ENCODE measurements at places on chromosomes 13 and 19.

DNA sequence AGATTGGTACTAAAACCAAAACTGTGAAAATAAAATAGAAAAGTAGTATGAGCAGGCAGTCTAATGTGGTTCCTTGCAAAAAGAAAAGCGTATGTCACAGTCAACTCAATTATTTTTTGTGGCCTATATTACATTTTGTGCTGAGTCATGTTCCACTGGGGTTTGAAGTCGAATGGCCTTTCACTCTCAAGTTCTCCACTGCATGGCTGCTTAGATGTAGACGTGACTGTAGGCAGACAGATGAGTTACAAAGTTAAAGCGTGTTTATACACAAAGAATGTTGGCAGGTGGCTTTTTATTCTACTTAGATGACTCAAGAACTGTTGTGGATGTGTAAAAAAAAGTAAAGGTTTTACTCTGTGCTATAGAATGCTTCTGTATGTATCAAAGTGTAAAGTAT lies 133.9 kb downstream of the SLITRK6 start:
- DNase-seq: peak; percentile 35

GRCh38 chr19:37551129-37551993 lies 43.2 kb downstream of the ZNF571 start:
- DNase-seq: peak; percentile 34

DNA sequence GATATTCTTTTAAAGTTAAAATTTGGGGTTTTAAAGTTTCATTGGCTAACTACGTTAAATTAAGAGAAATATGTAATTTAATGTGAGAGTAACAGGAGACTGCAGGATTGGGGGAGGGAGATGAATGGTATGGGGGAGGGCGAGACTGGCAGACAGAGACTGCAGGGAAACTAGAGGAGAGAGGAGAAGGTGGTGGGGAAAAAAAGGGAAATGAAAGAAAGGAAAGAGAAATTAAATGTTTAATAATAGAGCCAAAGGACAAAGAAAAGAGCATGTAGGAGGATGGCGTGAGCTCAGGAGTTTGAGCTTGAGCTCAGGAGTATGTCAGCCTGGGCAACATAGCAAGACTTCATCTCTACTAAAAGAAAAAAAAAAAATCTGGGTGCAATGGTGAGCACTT lies 115.9 kb downstream of the RFC3 start:
- DNase-seq: peak; percentile 1

DNA sequence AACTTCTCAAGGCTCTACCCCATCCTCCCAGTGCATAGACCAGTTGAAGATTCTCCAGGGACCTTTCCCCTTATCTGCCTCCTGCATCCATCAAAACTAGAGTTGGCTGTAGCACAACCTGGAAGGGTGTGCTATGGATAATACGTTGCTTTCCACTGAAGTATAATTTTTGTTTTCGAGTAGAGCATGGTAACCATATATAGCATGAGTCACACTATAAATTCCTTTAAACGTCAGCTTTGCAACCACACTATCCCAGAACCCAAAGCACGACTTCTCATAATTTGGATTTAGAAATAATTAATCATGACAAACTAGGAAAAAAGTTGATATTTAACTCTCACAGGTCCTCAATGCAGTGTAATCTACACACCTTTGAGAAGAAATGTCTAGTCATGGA lies 138.3 kb upstream of the NBEA start:
- DNase-seq: no peak

DNA sequence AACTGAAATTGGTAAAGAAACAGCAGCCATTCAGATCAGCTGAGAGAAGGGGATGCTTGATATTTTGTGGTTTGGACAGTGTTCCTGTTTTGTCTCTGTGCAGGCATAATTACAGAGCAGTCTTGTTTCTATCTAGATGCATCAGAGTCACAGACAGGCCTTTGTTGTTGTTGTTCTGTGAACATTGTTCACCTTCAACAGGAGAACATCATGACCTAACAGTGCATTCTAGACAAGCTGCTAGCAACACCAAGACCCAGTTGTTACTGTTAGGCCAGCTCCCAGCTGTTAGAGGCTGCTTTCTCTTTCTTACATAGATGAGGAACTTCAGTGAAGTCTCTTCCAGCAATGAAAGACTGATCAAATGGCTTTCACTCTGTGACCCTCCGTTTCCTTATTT lies 8.5 kb upstream of the LSR start:
- DNase-seq: peak; percentile 79

- DNase-seq: no peak
Measured at GRCh38 chr13:25982907-25983306, 68.9 kb downstream of the SHISA2 start.

GRCh38 chr13:42729857-42730402 lies 51.5 kb upstream of the FAM216B start:
- no peak for DNase-seq

DNA sequence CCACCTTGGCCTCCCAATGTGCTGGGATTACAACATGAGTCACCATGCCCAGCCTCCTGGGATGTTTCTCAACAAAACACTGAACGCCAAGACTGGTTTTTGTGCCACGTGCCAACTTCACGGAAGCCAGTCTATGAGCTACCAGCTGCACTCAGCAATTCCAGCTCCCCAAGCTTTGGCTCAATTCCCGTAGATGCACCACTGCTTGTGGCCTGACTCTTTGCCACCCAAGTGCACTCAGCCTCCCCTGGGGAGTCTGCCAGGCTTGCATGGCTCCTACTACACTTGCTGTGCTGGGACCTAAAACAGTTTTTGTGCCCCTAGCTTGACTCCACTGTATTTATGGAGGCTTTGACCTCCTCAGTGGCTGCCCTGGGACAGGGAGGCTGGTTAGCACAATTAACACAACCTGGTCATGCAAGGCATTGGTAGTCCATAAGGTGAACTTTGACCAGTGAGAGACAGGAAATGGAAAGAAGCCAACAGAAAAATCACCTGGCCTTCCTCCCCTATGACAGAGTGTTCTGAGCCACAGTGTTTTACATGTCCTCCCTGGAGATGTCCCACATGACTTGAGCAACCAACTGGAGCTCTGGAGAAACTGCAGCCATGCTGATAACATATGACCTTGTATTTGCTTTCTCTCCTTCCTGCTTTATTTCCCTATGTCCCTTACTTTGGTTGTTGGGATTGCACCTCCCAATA lies 1173.1 kb downstream of the UQCRFS1 start:
- no peak for DNase-seq

DNA sequence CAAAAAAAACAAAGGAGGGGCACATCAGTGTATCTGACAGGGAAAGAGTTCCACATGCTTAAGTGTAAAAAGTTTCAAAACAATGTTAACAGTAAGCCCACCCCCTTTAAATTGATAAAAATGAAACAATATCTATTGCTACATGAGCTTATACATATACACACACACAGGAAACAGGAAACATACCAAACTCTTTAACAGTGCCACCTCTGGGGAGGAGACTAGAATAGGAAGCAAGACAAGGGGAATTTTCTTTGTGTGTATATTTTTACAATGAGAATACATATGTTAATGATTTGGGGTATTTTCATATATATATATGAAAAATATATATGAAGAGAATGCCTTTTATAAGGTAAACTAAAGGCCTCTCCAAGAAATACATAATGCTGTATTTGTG lies 44.7 kb downstream of the TPT1 start:
- no peak for DNase-seq

DNA sequence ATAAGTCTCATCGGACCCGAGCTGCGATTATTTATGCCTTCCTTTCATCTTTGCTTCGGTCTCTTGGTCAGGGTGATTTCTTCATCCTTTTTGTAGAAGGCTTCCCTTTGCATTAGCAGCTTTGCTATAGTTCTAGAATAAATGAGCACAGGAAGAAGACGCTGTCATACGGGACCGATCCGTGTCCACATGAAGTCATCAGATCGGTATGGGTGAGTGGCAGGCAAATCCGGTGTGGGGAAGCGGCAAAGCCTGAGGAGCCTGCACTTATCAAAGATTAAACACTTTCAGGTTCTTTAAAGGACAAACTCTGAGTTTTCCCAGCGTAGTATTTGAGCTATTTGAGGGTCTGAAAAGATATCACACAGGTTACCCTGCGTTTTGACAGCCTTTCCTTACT lies 119.3 kb downstream of the IRS2 start:
- no peak for DNase-seq

DNA sequence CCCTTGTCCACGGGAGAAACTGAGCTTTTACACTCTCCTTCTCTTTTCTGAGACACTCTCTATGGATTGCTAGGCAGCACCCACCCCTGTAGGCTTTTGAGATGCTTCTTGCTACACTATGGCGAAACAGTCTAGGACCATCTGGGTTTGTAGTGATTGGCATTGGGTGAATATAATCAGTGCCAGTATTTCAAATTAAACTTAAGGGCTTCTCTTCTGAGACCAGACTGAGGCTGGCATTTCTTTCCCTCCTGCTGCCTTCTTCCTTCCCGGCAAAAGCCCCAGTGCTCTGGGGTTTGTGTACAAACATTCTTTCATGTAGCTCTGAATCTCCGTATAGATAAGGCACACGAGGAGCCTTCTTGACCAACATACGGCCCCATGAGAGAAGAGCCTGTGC lies 276.7 kb downstream of the SLC7A1 start:
- DNase-seq: no peak

- DNase-seq: peak; percentile 46
Measured at GRCh38 chr19:37997911-37998344, 90.9 kb downstream of the SIPA1L3 start.

- peak; percentile 52 for DNase-seq
Measured at GRCh38 chr19:30086916-30087315, 144.9 kb downstream of the URI1 start.

- DNase-seq: no peak
Measured at GRCh38 chr13:34294483-34295129, 476.7 kb downstream of the RFC3 start.

DNA sequence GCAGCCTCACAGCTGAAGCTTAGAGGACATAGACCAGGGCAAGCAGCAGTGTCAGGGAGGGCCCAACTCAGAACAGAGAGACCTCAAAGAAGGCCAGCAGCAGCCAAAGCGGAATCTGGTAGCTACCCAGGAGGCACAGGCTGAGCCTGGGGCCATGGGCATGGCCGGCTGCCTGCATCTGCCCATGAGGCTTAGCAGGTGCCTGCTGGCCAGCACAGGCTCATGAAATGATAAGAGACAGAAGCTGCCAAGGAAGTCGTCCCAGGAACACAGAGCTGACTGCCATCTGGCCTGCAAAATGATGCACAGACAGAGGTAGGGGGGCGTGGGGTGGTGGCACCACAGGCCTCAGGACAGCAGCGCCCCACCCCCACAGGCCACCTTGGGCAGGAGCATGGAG lies 29.2 kb downstream of the TUBA3C start:
- no peak for DNase-seq

DNA sequence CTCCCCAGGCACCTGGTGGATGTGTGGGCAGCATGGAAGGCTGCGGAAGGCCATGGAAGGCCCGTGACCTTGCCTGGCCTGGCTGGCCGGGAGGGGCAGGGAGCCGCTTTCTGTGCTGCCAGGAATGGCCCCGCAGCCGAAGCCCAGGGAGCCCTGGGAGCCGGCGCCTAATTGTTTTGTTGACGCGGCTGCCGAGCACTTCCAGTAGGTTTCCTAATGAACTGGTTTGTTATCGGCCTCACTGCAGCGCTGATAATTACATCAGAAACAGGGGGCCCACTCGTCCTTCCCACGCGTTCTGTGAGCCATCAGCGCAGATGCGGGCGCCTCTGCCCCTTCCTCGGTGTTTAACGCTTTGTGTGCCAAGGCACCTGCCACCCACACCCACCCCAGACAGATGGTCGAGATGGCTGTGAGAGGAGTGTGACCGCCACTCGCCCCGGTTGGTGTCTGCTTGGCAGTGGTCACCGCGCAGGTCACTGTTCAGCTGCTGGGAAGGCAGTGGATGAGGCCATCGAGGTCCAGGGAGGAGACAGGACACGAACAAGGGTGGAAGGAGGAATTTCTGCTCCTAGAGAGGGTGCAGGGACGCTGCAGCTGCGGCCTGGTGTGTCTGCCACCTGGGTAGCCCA lies 124.5 kb downstream of the KDM4B start:
- DNase-seq: no peak

- no peak for DNase-seq
Measured at GRCh38 chr13:30963791-30964190, 31.3 kb downstream of the TEX26 start.

GRCh38 chr19:54475706-54476105 lies 2.6 kb upstream of the CDC42EP5 start:
- DNase-seq: no peak

DNA sequence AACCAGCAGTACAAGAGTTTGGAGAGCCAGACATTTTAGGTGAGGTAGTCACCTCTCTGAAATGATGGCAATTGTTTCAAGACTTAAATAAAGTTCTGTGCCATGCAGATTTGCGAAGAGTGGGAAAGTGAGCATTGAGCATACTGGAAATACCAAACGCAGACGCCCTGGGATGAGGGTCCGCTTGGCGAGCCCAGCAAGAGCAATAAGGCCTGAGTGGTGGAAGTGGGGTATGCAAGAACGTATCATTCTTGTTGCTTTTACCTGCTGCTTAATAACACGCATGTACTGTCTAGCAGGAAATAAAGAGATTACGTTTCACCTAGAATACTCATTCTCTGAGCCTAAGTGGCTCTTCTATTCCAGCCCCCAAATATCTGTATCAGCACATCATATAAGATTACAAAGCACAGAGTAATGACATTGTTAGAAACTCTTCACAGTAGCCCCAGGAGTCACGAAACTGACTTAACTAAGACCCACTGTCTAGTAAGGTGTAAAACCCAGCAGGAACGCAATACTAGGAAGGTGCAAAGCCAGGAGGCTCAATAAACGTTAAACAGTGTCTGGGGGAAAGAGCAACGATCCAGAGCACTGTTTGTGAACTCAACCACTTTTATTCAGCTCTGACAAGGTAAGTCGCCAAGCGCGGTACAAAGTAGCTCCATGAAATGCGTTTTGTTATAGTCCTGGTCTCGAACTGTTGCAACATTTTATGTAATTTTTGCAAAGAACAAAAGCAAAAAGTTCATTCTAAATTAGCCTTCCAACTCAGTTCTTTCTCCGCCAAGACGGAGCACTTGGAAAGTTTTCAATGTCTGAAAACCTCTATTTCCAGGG lies 1.2 kb downstream of the RCBTB2 start:
- no peak for DNase-seq

DNA sequence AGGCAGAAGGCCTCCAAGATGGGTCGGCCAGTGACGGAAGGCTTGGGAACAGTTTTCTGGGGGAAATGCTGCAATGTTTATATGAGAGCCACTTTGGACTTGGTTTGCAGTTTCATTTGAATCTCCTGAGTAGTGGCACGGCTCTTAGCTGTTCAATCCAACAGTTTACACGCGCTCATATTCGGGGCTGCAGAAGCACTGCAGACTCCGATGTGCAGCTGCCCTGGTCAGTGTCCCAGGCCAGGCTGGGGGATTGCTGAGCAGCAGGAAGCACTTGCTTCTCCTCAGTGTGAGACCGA lies 31.7 kb downstream of the CEBPG start:
- no peak for DNase-seq

GRCh38 chr13:100063333-100063732 lies 25.6 kb upstream of the PCCA start:
- peak; percentile 24 for DNase-seq

All from MV-4-11 (cell line).